ENCODE measurements at places on chromosomes 6 and 20.

GRCh38 chr6:158744986-158745430 is 74.2 kb downstream of the EZR start:
- no peak for DNase-seq

GRCh38 chr6:161631676-161632194 is 357.9 kb upstream of the AGPAT4 start:
- DNase-seq: no peak

DNA sequence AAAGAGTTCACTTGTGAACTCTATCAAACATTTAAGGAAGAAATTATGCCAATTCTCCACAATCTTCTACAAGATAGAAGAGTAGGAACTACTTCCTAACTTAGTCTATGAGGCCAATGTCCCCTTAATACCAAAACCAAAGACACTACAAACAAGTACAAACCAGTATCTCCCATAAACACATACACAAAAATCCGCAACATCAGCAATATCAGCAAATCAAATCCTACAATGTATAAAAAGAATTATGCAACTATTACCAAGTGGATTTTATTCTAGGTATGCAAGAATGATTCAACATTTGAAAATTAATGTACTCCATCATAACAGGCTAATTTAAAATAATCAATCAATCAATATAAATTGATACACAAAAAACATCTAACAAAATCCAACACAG is 45.4 kb downstream of the SYCP2 start:
- no peak for DNase-seq

- DNase-seq: no peak
Observed at GRCh38 chr6:119187596-119187995, 109.1 kb upstream of the FAM184A start.

DNA sequence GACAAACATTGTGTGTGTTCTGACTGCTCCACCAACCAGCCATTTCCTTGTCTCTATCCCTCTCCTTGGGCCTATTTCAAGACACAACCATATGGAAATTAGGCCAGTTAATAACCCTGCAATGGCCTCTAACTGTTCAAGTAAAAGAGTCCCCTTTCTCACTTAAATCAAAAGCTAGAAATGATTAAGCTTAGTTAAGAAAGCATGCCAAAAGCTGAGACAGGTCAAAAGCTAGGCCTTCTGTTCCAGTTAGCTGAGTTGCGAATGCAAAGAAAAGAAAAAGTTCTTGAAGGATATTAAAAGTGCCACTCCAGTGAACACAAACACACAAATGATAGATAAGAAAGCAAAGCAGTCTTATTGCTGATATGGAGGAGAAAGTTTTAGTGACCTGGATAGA is 22.5 kb downstream of the SERINC1 start:
- no peak for DNase-seq

DNA sequence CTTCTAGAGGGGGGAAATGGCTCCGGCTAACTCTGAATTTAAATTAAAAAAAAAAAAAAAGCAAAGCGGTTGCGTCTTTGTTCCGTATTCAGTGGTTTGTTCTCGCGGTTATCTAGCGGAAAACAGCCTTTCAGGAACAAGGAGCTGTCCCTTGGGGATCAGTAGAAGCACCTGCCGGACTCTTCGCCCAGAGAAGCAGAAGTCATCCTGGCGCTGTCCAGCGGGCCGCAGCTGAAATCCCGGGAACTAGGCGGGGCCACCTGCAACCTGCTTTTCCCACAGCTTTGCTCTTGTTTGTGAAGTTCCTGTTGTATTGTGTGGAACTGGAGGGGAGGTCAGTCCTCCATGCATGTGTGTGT is 43.9 kb upstream of the GJE1 start:
- no peak for DNase-seq

DNA sequence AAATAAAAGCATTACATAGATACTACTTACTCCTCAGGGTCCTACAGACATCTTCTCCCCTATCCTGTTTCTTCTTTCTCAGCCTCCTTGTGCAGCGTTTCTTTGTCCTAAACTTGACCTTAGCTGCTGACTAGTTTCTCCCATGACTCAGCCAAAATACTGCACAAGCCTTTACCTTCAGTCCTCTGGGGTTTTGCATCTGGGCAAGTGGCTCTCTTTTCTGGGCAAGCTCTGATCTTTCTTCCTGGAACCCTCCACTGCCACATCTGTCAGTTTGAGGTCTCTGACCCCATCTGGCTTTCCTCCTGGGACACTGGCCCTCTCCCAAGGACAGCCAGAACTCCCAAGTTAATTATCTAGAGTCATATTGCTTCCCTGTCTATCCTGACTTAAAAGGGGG is 838.4 kb downstream of the DHX35 start:
- DNase-seq: no peak

DNA sequence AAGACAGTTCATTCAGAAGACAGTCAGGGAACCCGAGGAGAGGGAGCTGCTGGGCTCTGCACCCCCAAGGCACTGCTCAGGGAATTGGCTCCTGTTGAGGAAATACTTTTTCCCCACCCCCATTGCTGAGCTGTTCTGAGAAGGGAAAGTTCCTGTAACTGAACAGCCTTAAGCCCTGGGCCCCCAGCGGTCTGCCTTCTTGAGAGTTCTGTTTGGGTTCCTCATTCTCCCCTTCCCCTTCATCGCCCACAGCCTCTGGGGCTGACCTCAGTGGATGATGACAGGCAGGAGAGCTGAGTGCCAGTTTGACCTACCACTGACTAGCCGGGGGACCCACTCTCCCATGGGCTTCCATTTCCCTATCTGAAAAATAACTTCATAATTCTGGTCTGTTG is 10.7 kb downstream of the HCK start:
- no peak for DNase-seq

GRCh38 chr6:14726816-14727493 is 518.9 kb upstream of the JARID2 start:
- DNase-seq: no peak

DNA sequence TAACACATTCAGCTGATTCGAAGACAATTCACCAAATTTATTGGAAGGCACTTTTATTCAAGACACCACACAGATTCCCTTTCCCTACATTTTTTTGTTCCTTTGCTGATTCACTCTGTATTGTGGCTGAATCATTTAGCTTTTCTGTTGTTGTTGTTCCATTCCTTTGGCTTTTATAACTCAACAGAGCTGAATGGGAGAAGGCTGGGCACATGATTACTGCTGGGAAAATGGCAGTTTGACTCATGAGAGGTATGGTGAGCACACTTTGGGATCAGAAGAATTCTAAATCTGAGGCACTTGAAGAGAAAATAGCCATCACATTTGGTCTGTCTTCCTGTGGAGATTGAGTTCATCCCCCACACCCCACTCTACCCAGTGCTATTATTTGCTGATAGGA is 15.7 kb upstream of the SAYSD1 start:
- DNase-seq: no peak

DNA sequence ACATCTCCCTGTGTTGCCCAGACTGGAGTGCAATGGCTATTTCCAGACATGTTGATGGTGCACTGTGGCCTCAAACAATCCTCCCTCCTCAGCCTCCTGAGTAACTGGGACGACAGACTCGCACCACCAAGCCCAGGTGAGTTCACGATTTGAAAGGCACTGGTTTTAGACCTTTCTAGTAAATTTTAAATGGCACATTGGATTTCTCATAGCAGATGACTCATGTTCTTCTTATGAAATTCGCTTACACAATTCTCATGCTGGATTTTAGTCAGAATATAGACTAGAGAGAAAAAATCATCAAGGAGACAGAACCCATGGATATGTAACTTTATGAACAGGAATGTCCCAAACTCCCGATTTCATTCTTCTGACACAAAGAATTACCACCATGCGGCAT is 18.1 kb upstream of the PXDC1 start:
- no peak for DNase-seq

DNA sequence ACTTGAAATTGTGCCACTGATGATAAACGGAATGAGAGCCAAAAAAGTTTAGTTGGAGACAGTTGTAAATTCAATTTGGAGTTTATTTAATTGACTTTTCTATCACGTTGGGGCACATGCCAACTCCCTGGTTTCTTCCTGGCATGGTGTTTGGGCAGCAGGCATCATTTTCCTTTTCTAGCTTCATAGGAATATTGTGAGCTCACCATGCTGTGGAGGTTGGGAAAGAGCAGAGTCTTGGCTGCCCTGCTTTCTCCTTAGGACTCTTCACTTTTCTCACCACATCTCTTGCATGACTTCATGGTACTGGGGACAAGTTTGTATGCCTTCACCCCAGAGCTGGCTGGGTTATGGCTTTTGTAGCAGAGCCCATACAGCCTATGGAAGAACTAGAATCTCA is 6.4 kb downstream of the SCAND1 start:
- no peak for DNase-seq

DNA sequence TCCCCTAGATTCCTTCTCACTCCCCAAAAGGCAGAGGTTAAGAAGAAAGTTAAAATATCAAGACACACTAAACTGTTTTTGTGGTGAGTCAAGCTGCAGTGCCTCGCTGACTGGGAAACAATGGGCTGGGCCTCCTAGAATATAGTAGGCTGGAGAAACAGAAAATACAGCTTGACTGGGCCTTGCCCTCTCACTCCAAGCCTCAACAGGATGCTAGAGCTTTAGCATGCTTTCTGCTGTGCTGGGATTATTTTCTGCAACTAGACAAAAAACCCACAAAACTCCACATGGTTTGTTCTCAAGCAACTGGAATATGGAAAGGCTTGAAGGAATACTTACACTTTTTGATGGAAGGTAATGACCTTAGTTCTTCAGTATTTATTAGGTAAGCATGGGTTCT is 27.9 kb downstream of the FOXO3 start:
- no peak for DNase-seq

- no peak for DNase-seq
Observed at GRCh38 chr20:10960416-10960815, 286.6 kb upstream of the JAG1 start.

DNA sequence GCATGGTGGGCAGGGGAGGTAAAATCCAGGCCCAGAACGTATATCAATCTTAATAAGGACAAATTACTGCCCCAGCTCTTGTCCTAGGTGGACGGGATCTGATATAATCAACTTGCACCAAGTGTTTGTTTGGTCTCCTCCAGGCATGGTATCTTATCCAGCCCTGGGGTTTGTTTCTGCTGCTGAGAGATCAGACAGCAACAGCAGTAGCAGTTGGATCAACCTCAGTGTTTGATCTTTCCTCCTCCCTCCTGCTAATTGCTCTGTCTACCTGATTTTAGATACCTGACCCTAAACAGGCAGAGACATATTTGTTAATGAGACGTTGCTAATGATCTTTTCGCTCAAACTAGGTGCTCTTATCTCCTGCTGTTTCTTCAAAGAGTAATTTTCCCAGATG is 100.4 kb upstream of the BACH2 start:
- no peak for DNase-seq

- DNase-seq: no peak
Observed at GRCh38 chr6:154301086-154301625, 55.4 kb downstream of the IPCEF1 start.

DNA sequence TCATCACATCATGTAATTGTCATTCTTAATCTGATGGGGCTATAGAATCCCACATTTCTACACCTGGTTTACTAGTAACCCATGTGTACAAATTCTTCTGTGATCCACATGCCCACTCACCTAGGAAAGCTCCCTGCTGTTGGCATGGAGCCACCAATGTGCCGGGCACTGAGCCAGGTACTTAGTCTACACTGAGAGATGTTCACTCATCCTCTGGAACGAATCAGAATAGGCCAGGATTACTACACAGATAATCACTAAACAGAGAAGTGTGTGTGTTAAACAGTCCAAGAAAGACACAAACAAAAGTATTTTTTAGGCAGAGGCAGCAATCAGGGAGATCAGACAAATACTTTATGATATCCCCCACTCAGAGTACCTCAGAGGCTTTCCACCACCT is 193.2 kb upstream of the VGLL2 start:
- DNase-seq: no peak

DNA sequence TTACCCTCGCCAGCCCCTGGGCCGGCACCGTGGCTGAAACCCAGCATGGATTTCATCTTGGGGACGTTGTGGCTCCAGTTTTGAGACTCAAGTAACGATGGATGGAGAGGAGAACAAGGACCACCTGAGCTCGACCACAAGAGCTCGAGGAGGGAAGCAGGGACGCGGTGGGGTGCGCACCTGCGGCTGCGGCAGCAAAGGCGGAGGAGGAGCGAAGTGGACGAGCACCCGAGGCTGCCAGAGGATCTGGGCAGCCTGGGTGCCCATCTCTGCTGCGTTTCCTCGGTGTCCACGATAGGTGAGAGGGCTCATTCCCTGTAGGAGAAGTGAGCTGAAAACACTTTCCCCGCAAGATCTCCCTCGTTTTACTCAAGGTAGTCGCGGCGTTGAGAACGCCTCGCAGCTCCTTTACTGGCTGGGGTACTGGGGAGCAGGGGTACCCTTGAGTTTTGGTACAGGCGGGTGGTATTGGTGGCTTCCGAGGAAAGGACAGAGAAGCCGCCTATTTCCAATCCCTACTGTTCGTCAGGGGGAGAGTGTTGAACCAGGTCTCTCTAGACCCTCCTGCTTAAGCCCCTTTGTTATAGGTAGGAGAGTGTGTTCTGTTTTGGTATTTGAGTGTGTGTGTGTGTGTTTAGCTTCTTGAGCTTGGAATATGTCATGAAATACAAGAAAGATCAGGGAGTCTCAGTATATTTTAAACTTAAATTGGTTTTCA is 137.7 kb downstream of the TRIM27 start:
- DNase-seq: no peak

DNA sequence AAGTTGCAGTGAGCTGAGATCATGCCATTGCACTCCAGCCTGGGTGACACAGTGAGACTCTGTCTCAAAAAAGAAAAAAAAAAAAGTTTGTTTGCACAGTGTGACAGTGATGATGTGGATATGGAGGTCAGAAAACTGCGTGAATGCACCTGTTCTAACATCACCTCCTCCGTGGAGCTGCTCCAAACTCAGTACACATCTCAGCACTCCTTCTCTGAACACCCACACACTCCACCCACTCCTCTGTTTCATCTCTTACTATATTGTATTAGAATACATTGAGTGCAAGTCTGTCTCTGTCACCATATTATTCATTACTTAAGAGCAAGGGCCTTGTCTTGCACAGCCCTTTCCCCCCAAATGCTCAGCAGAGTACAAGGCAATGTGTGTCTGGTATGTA is 51.5 kb upstream of the ENPP4 start:
- no peak for DNase-seq

GRCh38 chr20:21240394-21240793 is 62.7 kb upstream of the XRN2 start:
- no peak for DNase-seq

DNA sequence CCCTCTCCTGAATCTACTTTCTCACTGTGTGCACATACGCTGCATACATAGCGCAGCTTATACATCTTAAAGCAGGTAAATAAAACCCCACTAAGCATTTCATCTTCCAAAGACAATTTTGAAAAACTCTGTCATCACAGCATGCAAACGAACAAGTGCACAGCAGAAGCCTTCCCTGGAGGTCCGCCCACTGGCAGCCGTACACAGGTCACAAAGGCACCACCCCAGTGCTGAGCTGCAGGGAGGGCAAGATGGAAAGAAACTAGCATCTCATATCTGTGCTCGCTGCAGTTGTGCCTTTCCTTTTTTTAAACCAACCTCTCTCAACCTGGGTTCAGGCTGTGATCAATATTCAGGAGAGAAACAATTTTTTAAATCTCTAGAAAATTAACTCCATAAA is 73.3 kb downstream of the HUS1B start:
- no peak for DNase-seq

Data from CD4-positive, alpha-beta T cell treated with Interleukin-15 for 4 hours (primary cell).